Midbrain (tissue), 1 donor: ENCODE measurements at places on chromosomes 6 and 20.

GRCh38 chr6:16735014-16735413 is 26.2 kb downstream of the ATXN1 start:
- no peak for DNase-seq

DNA sequence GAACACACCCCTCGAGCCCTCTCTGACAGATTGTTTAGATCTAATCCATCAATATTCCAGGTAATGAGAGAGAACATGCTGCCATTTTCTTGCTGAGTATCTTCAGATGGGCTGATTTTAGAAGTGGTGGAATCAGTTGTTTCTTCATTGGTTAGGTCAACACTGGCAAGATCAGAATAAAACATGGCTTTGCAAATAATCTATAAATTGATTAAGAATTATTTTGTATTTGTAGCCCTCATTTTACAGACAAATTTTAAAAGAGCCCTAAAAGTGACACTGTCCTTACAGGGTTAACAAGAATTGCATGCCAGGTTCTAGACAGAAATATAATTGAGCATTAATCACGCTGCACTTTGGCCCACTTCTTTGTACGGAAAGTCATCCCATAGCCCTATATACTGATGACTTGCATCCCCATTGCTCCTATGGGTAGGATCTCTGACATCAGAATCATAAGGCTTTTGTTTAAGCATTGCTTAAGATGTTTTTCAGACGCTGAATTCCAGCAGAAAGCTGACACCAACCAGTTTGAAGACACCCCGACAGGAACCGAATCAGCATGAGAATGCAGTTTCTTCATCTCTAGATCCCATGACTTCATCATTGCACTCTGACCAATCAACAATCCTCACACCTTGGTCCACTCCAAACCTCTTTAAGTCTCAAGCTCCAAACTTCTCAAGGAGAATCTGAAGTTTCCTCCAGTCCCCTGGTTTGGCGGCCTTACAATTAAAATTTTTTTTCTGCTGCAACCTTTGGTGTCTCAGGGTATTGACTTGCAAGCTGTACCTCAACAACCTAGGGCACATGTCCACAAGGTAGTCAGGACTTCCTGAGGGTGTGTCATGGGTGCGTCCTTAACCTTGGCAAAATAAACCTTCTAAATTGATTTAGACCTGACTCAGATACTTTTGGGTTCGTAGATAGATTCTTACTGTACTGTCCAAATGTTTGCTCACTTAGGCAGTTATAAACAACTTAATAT is 7.8 kb downstream of the TDP2 start:
- no peak for DNase-seq

- no peak for DNase-seq
Observed at GRCh38 chr20:39849171-39849570, 839.9 kb downstream of the MAFB start.

DNA sequence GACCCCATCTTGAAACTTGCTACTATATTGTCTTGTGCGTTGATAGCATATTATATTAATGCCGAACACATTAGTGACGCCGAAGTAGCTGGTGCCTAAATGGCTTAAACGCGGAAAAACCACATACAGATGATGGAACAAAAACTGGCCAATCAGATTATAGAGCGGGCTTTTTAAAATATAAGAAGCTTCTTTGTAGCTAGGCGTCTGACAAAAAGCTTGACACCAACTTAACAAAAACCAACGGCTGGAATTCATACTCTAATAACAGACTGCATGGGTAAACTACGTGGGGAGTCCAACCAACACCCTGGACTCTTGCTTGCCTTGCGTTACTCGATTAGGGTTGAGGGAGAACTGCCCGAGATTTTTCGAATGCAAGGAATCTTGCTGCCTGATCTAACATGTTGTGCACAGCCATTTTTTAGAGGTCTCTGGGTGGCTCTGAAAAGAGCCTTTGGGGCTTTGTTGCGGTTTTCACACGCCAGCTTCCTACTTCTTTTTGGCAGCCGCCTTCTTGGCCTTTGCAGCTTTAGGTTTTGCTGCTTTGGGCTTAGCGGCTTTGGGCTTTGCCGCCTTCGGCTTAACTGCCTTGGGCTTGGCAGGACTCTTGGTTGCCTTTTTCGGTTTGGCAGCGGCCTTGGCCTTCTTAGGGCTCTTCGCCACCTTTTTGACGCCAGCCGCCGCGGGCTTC is 45.7 kb downstream of the OR2B2 start:
- DNase-seq: peak; percentile 47

GRCh38 chr6:124470803-124471202 is 491.4 kb upstream of the RNF217 start:
- DNase-seq: no peak

DNA sequence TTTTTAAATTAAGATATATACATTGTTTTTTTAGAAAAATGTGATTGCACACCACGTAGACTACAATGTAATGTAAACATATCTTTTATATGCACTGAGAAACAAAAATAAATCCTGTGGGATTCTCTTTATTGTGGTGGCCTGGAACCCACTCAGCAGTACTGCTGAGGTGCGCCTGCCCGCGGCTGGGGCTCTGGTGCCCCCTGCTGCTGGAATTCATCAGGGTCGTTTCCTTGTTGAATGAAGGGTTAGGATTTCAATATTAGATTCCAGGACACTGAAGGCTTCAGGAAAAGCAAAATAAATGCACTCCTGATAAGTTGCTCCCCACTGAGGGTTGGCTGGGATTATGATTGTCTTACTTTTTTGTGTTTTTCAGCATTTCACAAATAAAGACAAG is 175.8 kb upstream of the GGTLC1 start:
- no peak for DNase-seq

DNA sequence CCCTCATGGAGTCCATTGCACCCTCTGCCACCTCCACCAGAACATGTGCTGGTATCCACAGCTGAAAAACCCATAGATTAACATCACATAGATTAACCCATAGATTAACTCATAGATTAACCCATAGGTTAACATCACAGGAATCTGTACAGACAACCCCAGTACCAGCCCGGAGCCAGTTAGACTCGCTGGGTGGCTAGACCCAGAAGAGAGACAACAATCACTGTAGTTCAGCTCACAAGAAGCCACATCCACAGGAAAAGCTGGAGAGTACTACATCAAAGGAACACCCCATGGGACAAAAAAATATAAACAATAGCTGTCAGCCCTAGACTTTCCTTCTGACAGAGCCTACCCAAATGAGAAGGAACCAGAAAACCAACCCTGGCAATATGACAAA is 25.1 kb downstream of the SERPINB9 start:
- DNase-seq: no peak

DNA sequence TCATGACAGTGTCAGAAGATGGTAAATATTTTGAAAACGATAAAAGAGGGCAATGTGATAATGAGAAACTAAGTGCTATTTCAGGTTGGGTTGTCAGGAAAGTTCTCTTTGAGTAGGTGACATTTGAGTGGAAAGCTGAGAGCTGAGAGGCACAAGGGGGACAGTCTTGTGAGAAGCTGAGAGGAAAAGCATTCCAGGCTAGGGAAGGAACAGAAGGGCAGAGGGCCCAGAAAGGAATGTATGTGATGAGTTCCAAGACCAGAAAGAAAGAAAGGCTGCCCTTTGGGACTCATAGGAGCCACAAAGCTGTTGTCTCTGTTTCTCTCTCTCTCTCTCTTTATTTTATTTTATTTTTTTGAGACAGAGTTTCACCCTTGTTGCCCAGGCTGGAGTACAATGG is 7.6 kb upstream of the RNF182 start:
- no peak for DNase-seq

- no peak for DNase-seq
Observed at GRCh38 chr6:47303342-47303741, 6.4 kb downstream of the TNFRSF21 start.

DNA sequence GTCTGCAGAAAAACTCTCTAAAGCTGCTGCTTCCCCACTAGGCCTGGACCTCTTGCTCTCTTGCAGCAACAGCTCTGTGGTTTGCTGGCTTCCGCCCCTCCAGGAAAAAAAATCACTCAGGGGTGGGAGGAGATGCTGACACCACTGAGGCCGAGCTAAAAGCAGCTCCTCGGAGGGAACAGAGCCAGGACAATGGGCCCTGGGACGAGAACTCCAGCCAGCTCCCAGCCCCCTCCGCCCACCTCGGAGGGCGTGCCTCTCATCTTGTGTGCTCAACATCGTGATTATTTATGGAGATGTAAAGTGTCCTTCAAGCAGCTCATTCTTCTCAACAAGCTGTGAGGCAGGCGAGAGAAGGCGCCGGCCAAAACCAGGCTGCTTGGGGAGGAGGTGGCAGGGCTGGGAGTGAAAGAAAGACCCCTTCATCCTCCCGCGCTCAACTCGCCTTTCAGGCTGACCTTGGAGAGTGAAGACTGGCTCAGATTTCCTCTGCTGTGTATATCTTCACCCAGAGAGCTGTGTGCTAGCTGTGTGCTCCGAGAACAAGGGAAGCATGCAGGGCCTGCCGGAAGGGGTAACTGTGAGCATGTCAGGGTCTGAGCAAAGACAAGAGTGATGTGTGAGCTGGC is 53.5 kb upstream of the LRFN2 start:
- no peak for DNase-seq

DNA sequence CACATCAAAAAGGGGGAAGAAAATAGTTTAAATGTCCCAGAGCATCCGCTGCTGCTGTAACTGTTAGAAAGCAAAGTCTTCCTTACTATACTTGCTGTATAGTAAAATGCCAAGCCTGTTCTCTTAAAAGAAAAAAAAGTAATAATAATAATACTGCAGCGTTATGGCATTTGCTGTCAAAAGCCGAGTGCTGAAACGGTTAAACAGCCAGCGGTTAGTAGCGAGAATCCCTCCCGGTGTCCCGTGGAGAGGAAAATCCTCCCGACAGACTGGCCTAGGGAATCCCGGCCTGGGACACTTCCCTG is 19.5 kb upstream of the NFATC2 start:
- no peak for DNase-seq

- DNase-seq: no peak
Observed at GRCh38 chr6:3046295-3046694, 22.0 kb upstream of the RIPK1 start.

- no peak for DNase-seq
Observed at GRCh38 chr20:60437418-60437817, 479.2 kb downstream of the CDH26 start.

- DNase-seq: no peak
Observed at GRCh38 chr6:5610640-5611039, 349.3 kb downstream of the FARS2 start.

DNA sequence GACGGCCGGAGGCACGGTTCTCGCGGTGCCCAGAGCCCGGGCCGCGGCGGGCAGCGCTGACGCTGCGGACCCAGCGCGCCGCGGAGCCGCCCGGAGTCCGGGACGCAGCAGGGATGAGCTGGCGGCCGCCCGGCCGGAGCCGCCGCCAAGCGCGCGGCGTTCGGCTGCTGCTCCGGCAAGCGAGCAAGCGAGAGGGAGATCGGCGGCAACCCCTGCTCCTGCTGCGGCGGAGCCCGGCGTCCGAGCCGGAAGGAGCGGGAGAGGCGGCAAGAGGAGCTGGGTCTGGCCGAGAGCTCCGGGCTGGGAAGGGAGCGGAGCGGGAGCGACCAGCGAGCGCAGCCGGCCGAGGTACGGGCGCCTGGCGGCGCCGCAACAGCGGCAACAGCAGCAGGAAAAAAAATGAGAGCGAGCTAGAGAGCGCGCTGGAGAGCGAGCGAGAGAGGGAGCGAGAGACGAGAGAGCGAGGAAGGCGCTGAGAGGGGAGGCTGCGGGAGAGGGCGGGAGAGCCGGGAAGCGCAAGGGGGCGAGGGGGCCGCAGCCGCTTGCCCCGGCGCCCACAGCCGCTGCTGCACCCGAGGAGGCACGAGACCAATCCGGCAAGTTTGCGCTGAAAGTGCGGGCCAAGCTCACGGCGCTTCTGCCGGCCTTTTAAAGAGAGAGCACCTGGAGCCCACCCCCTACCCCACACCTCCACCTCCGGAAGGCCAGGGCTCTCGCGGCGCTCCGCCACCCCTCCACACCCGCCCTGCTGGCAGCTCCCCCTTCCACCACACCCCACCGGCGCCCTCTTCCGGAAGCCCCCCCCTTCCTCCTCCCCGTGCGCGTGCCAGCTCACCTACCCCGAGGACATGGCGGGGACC is 496 bp downstream of the GRM4 start:
- no peak for DNase-seq

GRCh38 chr6:149464411-149464810 is 20.4 kb downstream of the ZC3H12D start:
- DNase-seq: no peak

DNA sequence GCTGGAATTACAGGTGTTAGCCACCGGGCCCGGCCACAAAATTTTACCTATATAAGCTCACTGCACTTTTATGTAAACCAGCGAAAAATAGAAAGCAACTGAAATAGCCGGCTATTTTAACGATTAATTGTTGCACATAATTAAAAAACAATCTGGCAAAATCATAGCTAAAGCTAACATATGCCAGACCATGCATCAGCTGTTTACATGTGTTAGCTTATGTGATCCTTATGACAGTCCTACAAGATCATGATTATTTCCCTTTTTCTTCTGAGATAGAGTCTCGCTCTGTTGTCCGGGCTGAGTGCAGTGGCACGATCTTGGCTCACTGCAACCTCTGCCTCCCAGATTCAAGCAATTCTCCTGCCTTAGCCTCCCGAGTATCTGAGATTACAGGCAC is 157.0 kb downstream of the ZFP64 start:
- no peak for DNase-seq

DNA sequence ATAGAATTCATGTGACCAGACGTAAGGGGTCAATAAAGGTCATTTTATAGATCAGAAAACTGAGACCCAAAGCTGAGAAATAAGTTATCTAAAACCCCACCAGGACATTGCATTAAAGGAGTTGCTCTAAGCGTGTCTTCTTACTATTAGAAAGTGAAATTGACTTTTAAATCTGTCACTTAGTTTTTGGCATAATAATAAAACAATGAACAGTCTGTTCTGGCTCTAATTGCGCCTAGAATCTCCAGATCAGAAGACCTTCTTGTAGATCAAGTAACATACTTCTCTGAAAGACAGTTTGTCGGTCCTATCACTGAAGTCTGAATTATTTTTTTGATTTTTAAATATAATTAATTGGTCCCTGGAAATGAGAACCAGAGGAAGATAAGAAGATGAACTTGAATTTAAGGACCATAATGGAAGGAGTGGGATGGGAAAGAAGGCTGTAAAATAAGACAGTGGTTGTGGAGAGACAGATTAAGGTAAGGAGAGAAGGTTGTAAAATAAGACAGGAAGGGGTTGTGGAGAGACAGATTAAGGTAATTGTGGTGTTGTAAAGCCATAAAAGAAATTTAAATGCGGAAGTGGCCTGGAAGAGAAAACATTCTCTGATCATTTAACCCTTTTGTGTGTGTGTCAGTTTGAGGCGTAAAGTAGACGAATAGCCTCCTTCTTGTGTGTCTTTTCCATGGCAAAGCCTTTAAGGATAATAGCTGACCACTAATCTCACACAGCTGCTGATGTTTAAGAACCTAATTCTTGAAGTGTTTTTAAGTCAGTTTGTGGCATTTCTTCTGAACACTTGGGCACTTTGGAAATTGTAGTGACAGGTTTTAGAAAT is 20.1 kb downstream of the TOP1 start:
- DNase-seq: no peak

- DNase-seq: no peak
Observed at GRCh38 chr6:151154418-151154817, 85.3 kb upstream of the AKAP12 start.

- no peak for DNase-seq
Observed at GRCh38 chr6:30113003-30113759, at the start of gene TRIM31. Gene TRIM31, minus strand, starts transcription at chr6:30113090. Its CDS starts 285 bp downstream, at chr6:30112805.
